ENCODE measurements at places on chromosomes 7 and 10. TPM values are rescaled to one million over a fixed set of nuclear protein-coding genes. Genes with fewer than 3 reads are reported as not detected.

ITGB8 gene
- 10.8 TPM for total RNA-seq

OGDH gene
- 56.5 TPM for total RNA-seq

DNA sequence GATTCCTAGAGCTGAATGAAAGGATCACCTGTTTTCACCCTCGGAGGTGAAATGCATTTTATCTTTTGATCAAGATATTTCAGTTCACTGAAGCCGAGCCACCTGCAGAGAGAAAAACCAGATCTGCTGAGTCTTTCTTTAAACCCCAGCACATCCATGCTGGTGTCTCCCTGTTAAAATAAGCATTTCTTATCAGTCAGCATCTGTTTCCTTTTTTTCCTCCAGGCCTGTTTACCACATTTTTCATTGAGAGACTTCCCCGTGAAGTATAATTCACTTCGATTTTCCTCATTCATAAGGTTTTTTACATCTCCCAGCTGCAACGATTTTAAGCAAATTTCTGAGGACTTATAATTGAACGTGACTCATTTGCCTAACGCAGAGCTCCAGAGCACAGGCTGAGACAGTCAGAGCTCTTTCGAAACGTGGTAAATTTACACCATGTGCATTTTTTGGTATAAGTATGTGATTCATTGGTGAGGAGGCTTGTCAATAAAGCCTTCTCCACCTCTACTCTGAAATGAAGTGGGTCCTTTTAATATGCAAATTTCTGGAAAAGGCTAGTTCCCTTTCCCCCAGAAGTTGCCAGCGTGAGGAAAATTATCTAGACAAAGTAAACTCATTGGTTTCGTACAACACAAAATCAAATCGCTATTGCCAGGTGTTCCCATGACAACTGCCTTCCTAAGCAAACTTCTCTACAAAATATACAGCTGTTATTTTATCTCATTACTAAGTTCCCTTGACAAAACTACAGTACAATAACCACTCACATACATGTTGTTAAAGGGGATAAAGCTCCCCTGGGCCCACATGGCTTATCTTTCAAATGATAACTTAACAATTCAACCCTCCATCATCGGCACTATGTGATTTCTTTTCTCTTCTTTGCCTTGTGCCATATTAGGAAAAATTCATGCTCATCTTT lies 374.8 kb upstream of the AKR1E2 start:
- peak; percentile 90 for DNase-seq

DNA sequence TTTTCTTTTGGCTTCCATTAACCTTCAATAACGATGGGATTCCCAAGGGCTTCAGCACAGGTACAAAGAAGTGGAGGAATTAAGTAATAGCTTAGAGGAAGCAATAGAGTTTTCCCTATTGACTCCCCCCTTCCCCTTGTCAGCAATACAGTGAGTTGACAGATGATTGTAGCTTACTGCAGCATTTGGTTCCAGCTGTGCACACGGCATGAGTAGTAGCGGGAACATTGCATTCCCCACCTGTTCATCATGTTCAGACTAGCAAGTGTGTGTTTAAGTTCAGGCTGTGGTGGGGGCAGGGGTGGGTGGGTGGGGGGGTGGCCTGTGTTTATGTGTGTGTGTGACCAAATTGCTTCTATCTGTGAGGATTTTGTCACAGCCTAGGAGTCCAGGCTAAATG lies 4.6 kb upstream of the ADRA2A start:
- no peak for DNase-seq

- DNase-seq = no peak
These were observed 758.0 kb downstream of the AUTS2 start for GRCh38 chr7:70356085-70356786.

DNA sequence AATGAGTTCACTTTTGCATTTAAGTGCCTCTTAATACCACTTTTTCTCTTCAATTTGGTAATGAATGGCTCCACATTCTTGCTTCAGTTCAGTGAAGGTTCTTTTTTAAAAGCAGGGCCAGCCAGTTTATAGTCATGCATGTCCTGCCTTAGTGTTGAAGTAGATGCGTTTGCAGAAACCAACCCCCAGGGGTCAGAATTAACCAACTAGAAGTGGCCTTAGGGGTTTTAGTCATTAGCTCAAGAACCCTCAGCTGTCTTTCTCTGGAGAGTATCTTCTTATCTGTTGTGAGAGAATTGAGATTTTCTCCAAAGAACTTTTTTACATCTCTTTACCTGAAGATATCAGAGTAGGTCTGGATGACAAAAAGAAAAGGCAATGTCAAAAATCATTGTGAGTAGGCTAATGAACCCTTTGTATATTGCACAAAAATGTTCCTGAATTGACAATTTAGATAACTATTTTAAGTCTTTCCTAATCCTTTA lies 82.2 kb downstream of the PIK3CG start:
- DNase-seq = peak; percentile 83

DNA sequence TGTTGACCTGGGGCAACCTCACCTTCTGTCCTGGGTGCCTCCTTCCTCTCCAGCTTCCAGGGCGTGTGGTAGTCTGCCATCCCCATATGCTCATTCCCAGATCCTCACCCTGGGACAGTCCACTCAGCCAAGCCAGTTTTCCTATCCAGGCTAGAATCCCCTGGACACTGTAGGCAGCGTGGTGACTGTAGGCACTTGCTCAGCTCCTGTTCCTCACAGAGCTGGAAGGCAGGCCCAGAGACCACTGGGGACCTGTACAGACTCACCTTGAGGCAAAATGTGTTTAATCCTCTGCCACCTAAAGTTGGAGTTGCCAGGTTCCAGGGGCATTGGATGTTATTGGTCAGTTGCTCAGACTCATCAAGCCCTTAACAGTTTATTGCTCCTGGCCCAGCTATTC lies 2.4 kb upstream of the GRID1 start:
- DNase-seq = no peak

- DNase-seq = no peak
These were observed 824.9 kb downstream of the TNS3 start for GRCh38 chr7:46756996-46757395.

- no peak for DNase-seq
These were observed 80.4 kb upstream of the GARIN1A start for GRCh38 chr7:128591705-128592104.

DNA sequence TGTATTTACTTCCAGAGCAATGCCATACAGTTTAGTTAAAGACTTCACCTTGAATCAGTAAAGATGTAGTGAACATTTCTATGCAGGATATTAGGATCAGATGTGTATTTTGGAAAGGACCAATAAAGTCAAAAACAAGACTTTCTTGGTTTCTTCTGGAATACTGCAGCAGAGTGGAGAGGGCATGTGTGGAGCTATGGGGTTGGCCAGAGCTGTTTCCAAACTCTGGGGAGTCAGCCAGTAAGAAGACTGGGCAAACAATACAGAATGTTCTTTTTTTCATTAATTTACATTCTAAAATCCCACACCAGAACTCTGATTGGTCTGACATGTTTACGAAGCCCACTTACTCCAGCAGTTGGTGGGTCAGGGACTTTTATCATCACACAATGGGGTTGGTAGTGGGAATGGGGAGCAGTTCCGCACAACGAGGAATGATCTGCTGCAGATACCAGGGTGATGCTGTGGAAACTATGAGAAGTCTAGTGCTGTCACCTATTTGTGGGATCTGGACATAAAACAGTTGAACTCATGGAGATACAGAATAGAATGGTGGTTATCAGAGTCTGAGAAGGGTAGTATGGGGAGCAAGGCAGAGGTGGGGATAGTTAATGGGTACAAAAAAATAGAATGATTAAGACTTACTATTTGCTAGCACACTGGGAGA lies 267.7 kb downstream of the MALRD1 start:
- DNase-seq = no peak

DNA sequence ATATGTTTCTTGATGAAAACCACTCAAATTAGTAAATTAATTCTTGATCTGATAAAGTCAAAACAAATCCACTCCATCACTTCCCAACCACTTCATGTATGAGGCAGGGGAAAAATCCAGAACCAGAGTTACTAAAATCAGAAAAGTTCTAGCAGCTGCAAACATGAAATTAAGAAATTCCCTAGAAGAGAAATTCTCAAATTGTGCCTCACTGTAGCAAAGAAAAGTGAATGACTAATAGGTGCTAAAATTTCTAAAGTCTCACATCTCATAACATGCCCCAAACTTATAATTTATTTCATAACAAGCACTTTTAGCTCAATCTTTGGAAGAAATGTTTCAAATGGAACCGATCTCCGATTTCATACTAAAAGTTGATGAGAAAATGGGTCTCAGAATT lies 345.0 kb upstream of the AOAH start:
- DNase-seq = no peak

ZNF107 gene
- 3.6 TPM for total RNA-seq

GPR37 gene
- 9.2 TPM for total RNA-seq

ZNF488 gene
- under 0.01 TPM for total RNA-seq

DNA sequence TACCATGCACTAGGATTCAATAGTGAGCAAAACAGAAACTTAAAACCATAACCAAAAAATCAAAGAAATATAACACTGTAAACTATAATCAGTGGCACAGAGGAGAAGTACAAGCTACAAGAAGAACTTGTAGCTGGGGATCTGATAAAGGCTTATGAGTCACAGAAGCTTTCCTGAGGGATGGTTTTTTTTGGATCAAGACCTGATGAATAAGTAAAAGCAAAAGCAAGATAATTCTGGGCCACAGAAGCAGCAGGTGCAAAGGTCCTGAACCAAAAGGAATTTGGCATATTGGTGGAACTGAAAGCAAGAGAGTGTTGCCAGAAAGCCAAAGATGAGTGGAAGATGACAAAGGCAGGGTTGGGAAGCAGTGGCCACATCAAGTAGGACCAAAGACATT lies 37.4 kb upstream of the BET1 start:
- DNase-seq = peak; percentile 84

DNA sequence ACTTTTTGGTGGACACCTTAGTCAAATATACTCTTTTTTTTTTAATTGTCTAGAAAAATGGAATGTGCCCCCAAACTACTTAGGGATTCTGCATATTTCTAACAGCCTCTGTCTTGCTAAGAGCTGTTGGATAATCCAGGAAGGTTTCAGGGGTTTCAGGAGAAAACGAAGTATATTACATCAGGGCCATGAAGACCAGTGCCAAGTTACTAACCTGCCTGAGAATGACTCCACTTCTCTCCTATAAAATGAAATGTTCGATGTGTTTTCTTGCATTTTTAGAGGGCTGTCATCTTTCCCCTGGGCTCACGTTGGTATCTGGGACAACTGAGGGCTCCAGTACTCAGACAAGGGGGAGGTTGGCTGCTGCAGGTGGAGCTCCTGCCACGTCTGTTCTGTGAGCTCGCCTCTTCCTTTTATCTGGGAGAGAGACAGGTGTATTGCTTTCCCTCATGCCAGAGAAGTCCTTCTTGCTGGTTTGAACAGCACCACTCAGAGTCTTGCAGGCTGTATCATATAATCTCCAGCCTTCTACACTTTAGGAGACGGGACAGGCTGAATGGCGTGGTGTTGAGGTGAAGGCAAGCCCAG lies 71.3 kb downstream of the CAMK1D start:
- no peak for DNase-seq

- no peak for DNase-seq
These were observed 39.7 kb upstream of the NMT2 start for GRCh38 chr10:15208221-15208620.

GRCh38 chr10:31142026-31142425 lies 110.4 kb upstream of the ZNF438 start:
- DNase-seq = peak; percentile 90

GRCh38 chr7:18450019-18450418 lies 45.5 kb upstream of the HDAC9 start:
- no peak for DNase-seq

DNA sequence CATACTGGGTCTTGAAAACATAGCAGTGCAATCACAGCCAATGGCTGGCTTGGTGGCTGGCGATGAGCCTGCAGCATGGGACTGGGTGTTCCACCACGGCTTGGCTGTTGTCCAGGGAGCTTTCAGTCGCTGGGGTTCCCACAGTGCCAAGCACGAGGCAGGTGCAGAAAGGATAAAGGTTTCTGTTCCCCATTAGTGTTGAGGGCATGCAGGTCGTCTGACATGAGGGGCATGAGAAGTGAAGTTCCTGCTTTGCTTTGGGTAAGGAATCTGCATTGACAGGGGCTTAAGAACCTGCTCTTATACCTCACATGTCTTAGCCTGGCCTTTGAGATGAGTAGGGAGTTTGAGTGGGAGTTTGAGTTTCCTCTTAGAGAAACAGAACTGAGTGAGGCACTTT lies 9.0 kb upstream of the CFTR start:
- DNase-seq = no peak

ZNF365 gene
- total RNA-seq = 2.5 TPM

TAX1BP1 gene
- 68.9 TPM for total RNA-seq

SSC4D gene
- total RNA-seq = 0.56 TPM

CRYGN gene
- not detected for total RNA-seq

- DNase-seq = peak; percentile 61
These were observed 359.6 kb upstream of the MEOX2 start for GRCh38 chr7:16046041-16046440.

DNA sequence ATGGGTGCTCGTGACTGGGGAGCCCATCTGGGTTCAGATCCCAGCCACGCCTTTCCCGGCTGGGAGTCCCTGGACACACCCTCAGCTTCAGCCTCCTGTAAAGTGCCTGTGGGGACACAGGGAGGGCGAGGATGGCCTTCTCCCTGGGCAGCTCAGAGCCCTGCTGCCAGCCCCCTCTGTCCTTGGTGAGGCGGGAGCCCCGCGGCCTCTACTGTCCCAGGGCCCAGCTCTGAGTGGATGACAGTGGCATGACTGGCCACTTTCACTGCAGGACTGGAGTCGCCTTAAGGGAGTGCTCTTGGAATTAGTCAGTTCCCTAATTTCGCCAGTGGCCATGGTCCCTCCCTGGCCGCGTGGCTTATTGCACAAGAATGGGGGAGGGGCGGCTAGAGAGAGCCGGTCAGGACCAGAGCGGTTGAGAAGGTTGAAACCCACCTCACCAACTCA lies 4.6 kb downstream of the BRI3 start:
- peak; percentile 55 for DNase-seq

CCL24 gene
- total RNA-seq = not detected

HOXA7 gene
- 0.18 TPM for total RNA-seq

- DNase-seq = no peak
These were observed 807.5 kb upstream of the SORCS1 start for GRCh38 chr10:107971973-107972372.

DNA sequence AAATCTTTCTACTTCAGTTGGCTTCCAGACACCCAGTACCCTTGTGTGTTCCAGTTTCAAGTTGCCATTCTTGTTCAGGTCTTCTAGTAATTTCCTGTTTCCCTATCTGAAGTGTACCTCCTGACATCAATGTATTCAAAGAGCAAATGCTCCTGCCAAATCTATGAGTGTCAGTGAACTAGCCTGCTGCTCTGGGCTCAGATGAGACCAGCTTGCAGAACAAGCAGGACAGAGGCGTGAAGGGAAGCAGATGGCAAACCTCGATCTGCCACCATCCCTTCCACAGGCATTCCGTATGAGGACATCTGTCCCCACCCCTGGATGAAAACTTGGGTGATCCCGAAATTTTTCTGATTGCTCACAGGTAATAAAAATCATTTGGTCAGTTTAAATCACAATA lies 4.4 kb upstream of the MPP7 start:
- DNase-seq = no peak

IGFBP3 gene
- 272 TPM for total RNA-seq

- no peak for DNase-seq
These were observed 556.9 kb downstream of the DNAJB9 start for GRCh38 chr7:109126404-109127050.

C10orf53 gene
- total RNA-seq = not detected

PNLIPRP3 gene
- total RNA-seq = not detected

ECD gene
- total RNA-seq = 36.9 TPM

GRCh38 chr10:10605551-10606081 lies 412.1 kb upstream of the CELF2 start:
- peak; percentile 86 for DNase-seq

TMEM176A gene
- total RNA-seq = not detected
